Muscle of leg (tissue), 16 donors: ENCODE measurements at places on chromosomes 13 and 19. TPM values are rescaled to one million over a fixed set of nuclear protein-coding genes. Genes with fewer than 3 reads are reported as not detected.

Gene ARL11
- total RNA-seq: 0.58 TPM

Gene ADAMTS10
- 28.1 TPM for total RNA-seq

Gene AMER2
- 0.04 TPM for total RNA-seq

Gene POU2F2
- total RNA-seq: 0.35 TPM

Gene SELENOV
- total RNA-seq: 0.13 TPM
